ENCODE measurements at places on chromosomes 3 and 15. TPM values are rescaled to one million over a fixed set of nuclear protein-coding genes. Genes with fewer than 3 reads are reported as not detected.

- no peak for DNase-seq
These were observed 10.3 kb upstream of the RYK start for GRCh38 chr3:134260987-134261386.

DNA sequence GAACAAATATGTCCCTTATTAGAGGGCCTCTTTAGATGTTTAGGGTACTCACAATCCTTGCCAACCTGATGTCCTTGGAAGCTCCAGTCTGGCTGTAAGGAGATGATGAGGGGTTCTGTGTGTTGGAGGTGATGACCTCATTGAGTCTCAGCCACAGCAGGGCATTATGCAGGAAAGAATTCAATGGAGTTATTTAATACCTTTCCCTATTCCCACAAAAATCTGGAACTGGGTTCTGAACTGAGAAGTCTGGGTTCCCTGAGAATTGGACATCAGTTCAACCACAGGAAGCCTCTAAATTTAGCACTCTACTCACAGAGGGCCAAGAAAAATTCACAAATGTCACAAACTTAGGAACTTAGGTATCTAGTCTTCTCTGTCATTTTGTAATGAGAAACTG is 36.9 kb downstream of the SLC35A5 start:
- no peak for DNase-seq

- no peak for DNase-seq
These were observed 26.9 kb downstream of the CCR4 start for GRCh38 chr3:32978331-32978730.

DNA sequence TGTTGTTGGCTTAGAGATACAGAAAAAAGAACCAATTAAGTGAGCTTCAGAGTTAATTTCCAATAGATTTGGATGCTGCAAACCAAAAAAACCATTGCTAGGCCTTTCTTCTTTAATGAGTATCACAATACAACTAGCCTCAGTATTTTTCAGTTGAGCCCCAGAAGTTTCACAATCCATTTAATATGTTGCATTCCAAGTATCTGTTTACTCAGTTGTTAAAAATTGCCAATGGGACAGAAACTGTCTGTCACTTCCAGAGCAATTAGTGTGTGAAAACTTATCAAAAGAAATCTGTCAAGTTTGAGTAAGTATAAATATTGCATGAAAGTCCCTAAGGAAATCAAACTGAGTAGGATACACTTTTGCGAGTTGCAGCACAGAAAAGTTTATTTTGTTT is 247.8 kb downstream of the IL5RA start:
- no peak for DNase-seq

GRCh38 chr15:87962428-87962827 is 294.1 kb downstream of the NTRK3 start:
- no peak for DNase-seq

Gene SELENOS
- total RNA-seq, result 33.9 TPM

DNA sequence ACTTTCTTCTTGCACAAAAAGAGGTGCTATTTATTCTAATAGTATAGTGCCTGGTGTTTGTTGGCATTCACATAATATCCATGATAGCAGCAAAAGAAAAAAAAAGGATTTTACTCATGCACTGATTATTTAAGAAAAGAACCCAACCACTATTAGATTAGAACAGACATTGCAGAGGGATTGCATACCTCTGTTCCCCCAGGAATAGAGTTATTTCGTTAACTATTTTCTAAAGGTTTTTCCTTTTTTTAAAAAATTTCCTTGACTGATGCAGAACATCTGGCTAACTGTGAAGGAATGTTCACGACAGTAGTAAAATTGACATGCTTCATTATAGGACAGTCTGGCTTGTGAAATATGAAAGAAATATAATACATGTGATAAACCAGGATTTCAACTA is 136.6 kb upstream of the PTX3 start:
- no peak for DNase-seq

Gene GOLGA6L7
- not detected for total RNA-seq

Gene TGM4
- not detected for total RNA-seq

- peak; percentile 59 for DNase-seq
These were observed 45.5 kb downstream of the PPM1L start for GRCh38 chr3:160801386-160802118.

DNA sequence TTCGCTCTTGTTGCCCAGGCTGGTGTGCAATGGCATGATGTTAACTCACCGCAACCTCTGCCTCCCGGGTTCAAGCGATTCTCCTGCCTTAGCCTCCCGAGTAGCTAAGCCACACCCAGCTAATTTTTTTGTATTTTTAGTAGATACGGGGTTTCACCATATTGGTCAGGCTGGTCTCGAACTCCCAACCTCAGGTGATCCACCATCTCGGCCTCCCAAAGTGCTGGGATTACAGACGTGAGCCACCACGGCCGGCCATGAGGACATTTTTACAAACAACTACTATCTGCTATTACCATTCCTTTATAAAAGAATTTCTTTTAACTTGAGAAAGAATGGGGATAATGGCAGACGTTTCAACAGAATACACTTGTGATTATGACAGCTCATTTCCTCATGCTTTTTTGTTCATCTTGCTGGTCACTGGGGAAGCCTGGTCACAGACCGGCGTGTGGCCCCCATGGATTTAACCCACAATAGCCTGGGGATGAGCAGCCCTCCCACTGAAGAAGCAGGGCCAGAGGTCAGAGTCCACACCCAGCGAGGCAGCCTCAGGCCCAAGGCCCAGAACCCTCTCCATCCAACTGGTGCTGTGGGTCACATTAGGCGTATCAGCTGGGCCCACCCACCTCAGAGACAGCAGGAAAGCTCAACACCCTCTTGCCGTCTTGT is 112.0 kb downstream of the LIPC start:
- peak; percentile 41 for DNase-seq

Gene SCN5A
- 0.05 TPM for total RNA-seq

- DNase-seq, result no peak
These were observed 160.0 kb downstream of the NAALADL2 start for GRCh38 chr3:175018946-175019727.

DNA sequence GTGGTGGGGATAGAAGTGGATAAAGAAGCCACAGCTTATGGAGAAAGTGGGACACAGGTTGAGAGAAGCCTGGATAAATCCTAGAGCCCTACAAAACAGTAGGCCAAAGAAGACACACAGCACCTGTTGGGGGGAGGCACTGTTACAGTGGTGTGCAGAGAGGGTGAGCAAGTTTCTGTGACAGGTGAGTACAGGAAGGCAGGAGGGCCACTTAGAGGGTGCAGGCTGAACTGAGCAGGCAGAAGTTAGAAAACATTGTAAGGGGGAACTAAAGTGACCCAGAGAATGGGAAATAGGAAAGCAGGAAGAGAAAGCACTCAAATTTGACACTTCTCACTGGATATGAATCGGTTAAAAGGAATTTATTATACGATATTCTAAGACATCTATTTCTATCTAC is 146.1 kb upstream of the TMCO5A start:
- no peak for DNase-seq

Gene TNFSF10
- total RNA-seq, result 45.3 TPM

DNA sequence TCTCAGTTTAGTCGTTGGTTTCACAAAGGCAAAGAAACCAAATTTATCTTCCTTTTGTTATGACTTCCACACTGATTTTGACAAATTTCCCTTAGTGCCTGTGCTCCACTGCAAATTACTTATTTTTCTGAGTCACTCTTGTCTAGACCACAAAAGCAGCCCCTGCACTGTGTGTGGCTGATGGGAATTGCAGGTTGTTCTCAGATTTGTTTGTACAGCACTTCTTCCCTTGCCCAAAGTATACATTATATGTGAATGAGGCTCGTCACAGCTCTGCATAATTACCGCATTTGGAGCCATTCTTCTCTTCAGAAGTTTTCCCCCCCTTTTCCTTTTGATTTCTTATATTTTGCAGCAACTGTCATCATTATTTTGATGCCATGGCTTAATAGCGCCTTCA is 354.2 kb upstream of the IL12A start:
- DNase-seq, result no peak

Gene PGBD4
- 0.93 TPM for total RNA-seq

Gene PTH1R
- 24.6 TPM for total RNA-seq

Gene WNT5A
- total RNA-seq, result 4.3 TPM

Gene TNIK
- 4.0 TPM for total RNA-seq

DNA sequence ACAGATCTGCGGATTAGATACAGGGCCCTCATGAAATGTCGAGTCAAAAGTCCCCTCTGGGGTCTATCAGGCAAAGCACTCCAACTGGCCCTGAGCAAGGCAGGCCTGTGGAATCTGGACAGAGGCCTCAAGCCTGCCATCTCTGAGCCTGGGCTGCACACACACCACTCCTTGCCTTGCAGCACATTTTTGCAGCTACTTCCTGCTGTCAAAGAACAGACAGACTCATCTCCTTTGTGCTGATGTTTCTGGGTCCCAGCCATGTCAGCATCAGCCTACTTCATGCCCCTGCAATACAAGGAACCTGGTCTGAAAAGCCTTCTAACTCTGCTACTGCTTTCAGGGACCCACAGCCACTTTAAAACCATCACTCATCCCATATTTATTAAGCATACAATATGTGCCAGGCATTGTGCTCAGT is 60.6 kb upstream of the IL12A start:
- no peak for DNase-seq

DNA sequence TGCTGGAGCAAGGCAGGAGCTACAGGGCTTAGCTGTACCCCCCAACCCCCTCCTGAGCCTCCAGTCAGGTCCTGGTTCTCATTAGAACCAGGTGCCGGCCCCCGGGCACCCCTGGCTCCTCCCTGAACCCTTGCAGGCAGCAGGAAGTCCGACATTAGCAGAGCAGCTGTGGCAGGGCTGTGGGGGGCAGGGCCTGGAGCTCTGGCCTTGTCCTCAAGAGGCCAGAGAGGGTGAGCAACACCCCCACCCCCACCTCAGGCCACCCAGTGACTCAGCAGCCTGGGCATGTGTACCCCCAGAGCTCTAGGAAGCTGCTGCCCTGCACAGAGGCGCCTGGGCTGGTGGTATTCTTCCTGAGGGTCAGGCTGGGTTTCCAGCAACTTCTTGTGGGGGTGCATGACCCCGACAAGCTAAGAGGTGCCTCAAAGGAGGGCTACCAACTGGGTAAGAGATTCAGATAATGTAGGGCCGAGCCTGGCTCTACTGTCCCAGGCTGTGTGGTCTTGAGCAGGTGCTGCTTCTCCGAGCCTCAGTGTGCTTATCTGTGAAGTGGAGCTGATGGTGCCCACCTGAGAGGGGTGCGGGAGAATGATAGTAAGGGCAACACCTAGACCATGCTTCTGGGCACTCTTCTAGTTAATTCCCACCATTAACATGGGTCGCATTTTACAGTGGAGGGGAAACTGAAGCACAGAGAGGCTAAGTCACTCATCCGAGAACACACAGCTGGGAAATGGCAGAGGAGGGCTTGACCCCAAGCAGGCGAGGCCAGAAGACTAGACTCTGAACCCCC is 16.0 kb downstream of the H1-8 start:
- no peak for DNase-seq

Gene LRRC3B
- total RNA-seq, result not detected

DNA sequence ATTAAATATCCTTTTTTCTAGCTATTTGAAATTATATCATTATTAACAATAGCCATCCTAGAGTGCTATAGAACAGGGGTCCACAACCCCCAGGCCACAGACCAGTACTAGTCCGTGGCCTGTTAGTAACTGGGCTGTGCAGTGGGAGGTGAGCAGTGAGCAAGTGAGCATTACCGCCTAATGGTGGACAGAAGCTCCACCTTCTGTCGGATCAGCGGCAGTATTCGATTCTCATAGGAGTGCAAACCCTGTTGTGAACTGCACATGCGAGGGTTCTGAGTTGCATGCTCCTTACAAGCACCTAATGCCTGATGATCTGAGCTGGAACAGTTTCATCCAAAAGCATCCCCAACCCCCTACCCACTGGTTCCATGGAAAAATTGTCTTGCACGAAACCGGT is 11.7 kb downstream of the CLDN16 start:
- no peak for DNase-seq

GRCh38 chr3:194487289-194488054 is 670 bp upstream of the ATP13A3 start:
- peak; percentile 73 for DNase-seq

GRCh38 chr3:114903213-114903612 is 243.9 kb downstream of the ZBTB20 start:
- no peak for DNase-seq

Data from left lobe of liver (tissue), 2 donors.